ENCODE measurements at places on chromosomes 5 and 9.

DNA sequence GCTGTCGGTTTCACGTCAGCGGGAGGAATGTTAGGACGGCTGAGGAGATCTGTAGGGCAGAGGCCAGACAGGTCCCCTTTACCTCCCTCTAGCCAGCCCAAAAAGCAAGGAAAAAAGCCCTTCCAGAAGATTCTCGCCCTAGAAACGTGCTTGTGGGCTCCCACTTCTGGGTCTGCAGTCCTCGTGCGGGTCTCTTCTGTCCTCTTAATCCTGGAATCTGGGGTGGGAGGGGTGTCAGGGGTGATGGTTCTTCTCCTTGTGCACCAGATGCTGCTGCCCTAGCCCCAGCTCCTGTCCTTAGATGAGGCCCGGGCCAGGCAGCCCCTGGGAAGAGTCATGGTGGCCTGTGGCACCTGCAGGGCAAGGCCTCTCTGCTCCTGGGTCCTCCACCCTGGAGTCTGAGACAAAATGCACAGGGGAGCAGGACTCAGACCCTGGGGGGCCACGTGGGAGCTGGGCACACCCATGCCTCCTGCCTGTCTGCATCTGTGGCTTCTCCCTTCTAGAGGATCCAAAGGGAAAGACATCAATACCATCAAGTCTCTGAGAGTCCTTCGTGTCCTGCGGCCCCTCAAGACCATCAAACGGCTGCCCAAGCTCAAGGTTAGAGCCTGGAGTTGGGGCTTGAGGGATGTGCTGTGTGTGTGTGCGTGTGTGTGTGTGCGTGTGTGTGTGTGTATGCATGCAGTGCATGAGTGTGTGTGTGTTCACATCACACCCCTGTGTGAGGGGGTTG, 174.2 kb downstream of the CACNA1B start:
- no peak for DNase-seq

DNA sequence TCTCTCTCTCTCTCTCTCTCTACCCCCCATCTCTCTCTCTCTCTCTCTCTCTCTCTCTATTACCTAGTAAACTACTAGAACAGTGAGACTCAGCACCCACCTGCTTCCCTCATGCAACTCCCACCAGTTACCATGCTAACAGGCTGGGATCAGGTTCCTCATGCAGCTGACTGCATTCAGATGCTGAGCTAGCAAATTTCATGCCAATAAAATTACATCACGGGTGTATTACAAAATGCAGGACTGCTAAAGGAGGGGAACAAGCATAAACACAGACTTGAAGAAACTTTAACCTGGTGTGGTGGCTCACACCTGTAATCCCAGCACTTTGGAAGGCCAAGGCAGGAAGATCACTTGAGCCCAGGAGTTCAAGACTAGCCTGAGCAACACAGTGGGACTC, 76.0 kb downstream of the CEMIP2 start:
- no peak for DNase-seq

- DNase-seq, result no peak
Measured at GRCh38 chr5:6183391-6184390, 194.7 kb downstream of the MED10 start.

GRCh38 chr9:75866273-75866871, 24.1 kb upstream of the PCSK5 start:
- DNase-seq, result peak; percentile 41

DNA sequence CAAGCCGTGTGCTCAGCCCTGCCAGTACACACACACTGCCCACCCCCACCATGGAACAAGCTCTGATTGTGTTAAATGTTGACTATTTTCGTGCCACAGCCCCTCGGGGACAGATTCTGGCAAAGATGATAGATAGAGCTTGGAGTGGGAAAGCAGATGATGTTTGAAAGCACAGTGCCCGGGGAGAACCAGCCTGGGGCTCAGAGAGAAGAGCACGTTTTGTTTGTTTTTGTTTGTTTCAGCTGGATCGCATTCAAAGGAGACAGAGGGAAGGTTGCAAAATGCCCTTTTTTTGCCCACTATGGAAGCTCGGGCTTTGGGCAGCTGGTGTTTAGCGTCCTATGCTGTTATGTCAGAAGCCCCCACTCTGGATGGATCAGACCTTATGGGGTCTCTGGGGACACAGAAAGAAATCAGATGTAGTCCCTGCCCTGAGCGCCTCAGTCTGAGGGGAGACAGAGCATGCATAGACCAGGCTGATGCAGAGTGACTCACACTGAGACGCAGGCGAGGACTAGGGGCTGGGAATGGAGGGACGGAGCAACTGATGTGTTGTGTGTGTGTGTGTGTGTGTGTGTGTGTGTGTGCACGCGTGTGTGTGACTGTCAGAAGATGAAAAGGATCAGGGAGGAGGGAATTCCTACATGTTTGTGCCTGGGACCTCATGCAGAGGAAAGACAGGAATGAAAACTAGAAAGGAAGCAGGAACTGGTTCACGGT, 229.7 kb downstream of the MELK start:
- DNase-seq, result no peak

- DNase-seq, result no peak
Measured at GRCh38 chr9:133569121-133569785, 34.7 kb downstream of the ADAMTSL2 start.

DNA sequence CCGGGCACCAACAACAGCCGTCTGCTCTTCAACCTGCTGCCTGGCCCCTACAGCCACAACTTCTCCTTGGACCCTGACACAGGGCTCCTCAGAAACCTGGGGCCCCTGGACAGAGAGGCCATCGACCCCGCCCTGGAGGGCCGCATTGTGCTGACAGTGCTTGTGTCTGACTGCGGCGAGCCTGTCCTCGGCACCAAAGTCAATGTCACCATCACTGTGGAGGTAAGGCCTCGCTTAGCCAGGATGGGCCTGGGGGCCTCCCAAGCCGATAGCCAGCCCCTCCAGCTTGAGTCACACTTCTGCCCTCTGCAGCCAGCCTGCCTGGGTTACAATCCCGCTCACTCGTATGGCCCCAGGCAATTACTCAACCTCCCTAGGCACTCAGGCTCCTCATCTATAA, 28.6 kb downstream of the GPRIN1 start:
- DNase-seq, result no peak

GRCh38 chr5:19790829-19791466, 197.1 kb downstream of the CDH18 start:
- DNase-seq, result no peak

GRCh38 chr5:35876922-35877321, 20.2 kb downstream of the IL7R start:
- DNase-seq, result no peak

GRCh38 chr5:102087906-102088305, 208.2 kb downstream of the SLCO4C1 start:
- DNase-seq, result no peak

DNA sequence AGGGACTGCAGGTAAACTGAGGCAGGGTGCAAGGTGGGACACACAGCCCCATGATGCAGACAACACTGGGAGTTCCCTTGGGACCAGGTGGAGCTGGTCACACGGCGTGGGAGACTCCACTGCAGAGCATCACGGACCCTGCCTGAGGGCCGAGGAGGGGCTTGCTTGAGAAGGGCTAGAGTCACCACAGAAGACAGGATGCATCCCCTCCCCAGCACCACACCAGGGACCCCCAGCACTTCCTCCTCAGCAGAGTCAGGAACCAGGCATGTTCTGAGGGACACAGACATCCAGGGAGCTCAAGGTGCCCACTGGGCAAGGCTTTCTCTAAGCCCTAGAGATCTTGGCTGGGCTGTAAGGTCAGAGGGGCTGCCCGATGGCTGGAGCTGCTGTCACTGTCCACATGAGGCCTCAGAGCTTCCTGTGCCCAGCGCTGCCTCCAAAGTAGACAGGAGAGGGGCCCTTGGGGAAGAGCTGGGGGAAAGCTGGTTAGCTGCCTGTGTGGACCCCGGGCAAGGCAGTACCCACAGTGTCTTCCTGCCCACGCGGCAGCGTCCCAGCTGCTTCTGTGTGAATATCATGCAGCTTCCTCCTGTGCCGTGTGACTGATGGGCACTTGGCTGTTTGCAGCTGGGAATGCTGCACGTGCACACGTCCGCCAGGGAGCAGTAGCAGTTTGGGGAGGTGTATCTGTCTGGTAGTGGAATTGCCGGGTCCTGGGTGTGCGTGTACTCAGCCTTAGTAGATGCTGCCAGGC, 176.6 kb downstream of the CACNA1B start:
- no peak for DNase-seq

DNA sequence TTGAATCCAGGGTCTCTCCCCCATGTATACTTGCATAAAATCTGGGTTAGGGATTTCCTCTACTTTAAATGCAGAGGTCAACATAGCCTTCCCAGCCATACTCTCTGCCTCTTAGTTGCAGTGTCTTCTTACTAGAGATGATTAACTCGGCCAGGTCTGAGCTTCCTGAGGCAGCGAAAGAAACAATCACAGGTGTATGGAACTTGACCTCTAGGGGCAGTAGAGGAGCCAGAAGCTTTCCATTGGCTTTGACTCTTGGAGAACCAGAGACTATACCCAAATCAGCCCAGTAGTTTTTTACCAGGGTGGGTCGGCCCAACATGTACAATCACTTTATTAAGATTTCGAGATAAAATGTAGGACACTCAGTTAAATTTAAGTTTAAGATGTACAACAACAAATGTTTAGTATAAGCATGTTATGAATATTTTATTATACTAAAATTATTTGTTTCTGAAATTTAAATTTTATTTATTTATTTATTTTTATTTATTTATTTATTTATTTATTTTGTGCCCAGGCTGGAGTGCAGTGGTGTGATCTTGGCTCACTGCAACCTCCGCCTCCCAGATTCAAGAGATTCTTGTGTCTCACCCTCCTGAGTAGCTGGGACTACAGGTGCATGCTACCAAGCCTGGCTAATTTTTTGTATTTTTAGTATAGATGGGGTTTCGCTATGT, 48.0 kb upstream of the DMRT3 start:
- DNase-seq, result no peak

DNA sequence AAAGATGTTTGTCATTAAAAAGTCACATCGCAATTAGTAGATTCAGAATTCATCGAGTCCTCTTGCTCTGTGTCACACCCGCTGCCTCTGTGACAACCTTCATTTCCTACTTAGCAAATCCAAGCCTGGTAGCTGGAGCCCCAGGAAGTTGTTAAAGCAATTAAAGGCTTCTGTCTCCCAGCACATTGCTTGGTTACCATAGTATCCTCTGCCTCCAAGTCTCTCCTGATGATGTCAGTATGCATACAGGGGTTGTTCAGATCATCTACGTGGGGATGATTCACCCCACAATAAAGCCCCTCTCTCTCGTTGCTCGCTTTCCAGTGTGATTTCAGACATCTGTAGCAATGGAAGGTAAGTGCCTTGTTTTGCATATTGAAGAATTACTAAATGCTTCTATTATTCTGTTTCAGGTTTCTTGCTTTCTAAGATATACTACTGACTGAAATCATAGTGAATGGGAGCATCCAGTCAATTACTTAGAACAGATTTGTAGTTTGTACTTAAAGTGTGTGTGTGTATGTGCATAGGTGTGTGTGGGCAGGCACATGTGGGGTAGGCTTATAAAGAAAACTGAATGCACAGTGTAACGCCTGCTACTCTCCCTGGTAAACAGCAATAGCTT, 52.9 kb downstream of the PAM start:
- DNase-seq, result no peak
